Hematopoietic multipotent progenitor cell treated with erythropoietin and hydrocortisone succinate and interleukin-3 and kit ligand, for 15 days (in vitro differentiated cells): ENCODE measurements at places on chromosomes 11 and 22.

DNA sequence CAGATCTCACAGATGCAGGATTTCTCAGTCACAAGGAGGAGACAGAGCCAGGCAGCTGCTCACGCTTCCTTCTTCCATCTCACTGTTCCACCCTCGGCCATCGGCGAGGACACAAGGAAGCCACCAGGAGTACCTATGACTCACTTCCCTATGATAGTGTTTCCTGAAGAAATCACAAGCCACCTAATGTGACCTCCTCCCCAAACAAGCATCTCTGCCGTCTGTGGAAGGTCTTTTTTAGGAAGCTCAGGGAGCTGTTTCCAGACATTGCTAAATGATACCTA is 672.7 kb downstream of the TBC1D22A start:
- no peak for DNase-seq

- no peak for DNase-seq
These were observed 30.7 kb downstream of the TIMP3 start for GRCh38 chr22:32832174-32832573.

GRCh38 chr22:50537765-50538164 is 7.9 kb upstream of the KLHDC7B start:
- DNase-seq: no peak

DNA sequence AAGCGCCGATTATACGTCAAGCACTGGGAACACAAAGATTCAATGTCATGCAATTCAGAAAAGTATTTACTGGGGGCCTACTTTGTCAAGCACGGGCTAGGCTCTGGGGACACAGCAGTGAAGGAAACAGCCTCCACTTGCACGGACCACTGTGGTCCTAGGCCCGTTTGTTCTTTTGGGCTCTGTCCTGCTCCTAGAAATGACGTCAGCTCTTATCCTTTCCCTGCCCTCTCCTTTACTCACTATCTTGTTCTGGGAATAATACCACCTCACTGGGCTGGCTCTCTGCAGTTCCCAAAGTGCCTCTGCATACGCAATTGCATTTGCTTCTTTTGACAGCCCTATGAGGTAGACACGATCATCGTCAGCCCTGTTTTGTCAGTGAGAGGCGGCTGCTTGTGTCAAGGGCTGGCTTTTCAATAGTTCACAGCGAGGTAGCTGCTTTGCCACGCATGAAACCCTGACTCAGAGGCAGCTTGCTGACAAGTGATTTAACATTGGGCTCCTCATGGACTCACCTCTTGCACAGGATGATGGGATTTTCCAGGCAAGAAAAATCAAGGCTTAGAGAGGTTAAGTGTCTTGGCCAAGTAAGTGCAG is 22.9 kb upstream of the IGSF22 start:
- DNase-seq: no peak

DNA sequence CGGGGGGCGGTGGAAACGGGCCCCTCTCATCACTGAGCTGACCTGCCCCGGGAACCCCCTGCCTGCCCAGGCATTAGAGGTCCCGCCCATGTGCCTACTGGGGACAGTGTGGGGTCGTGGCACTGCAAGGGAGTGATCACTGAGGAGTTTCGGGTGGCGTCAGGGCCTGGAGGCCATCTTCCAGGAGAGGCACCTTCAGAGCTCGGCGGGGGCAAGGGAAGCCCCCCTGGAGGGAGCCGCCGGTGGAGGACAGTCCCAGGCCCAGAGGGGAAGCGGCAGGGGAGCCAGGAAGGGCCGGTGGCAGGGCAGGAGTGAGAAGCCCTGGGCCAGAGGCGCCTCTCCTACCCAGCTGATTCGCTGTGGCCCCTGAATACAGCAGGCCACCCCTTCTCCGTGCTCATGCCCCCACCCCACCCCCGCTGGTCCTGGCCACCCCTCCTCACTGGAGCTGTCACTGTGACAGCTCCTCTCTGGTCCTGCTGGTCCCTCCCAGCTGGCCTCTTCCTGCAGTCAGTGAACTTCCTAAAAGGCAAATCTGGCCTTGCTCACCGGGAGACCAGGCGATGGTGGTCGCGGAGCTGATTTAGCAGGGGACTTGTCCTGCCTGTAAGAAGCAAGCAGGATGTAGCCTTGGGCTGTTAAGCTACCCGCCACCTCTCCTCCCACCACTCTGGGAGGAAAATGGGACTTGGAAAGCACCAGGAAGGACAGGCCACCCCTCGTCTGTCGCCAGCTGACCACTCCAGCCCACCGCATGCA is 2.0 kb upstream of the MAPK11 start:
- no peak for DNase-seq

- DNase-seq: no peak
These were observed 41.1 kb downstream of the GRAMD4 start for GRCh38 chr22:46661221-46661851.

- no peak for DNase-seq
These were observed 88.8 kb downstream of the ABTB2 start for GRCh38 chr11:34268906-34269430.

GRCh38 chr22:43467216-43467940 is 55.6 kb downstream of the MPPED1 start:
- DNase-seq: no peak

- peak; percentile 23 for DNase-seq
These were observed 16.7 kb upstream of the SYT12 start for GRCh38 chr11:67006029-67006884.

DNA sequence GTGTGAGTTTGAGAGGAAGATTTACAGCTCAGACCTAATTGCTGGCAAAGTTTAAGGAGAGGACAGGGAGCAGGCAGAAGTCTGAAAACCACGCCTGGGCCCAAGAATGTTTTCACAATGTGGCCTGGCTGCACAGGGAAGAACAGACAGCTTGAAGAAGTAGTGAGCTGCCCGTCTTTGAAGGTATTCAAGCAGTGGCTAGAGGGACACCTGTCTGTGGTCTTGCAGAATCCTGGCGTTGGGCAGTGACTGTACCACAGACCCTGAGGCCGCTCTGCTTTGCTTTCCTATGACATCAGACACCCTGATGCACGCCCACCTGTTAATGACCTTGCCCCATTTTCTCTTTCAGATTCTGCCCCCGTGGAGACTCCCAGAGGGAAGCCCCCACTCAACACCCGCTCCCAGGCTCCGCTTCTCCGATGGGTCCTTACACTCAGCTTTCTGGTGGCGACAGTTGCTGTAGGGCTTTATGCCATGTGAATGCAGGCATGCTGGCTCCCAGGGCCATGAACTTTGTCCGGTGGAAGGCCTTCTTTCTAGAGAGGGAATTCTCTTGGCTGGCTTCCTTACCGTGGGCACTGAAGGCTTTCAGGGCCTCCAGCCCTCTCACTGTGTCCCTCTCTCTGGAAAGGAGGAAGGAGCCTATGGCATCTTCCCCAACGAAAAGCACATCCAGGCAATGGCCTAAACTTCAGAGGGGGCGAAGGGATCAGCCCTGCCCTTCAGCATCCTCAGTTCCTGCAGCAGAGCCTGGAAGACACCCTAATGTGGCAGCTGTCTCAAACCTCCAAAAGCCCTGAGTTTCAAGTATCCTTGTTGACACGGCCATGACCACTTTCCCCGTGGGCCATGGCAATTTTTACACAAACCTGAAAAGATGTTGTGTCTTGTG is 6.6 kb upstream of the MCM5 start:
- no peak for DNase-seq

GRCh38 chr22:42167066-42167465 is 36.5 kb upstream of the CYP2D6 start:
- DNase-seq: no peak

GRCh38 chr11:73652046-73652730 is 5.8 kb downstream of the PLEKHB1 start:
- DNase-seq: no peak

DNA sequence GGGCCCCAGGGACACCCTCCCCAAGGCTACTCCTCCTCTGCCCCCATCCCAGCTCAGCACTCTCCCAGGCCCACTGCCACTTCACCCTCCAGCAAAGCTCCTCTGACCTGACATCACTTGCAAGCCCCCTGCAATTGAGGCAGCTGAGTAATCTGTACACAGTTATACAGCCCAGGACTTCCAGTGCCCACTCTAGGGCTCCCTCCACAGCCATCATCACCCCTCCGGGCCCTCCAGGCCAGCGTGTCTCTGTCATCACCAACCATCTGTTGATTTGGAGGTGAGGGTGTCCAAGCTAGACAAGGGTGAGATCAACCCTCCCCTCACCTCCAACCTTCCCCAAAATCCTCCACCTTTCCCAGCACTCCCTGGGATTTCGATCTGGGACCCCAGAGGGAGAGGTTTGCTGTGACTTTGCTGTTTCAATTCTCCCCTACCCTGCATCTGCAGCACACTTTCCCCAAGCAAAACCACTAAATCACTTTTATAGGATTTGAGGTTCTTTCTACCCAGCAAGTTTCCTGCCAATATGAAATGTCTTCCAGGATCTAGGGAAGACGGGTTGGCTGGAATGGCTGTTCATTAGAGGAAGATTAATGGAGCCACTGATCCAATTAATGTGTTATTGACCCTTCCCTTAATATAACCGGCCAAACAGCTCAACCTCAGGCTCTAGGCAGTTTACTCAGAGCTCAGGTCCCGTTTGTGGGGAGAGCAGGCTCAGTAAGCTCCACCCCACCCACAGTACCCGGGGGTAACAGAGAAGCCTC is 92.9 kb downstream of the CHST1 start:
- DNase-seq: no peak

DNA sequence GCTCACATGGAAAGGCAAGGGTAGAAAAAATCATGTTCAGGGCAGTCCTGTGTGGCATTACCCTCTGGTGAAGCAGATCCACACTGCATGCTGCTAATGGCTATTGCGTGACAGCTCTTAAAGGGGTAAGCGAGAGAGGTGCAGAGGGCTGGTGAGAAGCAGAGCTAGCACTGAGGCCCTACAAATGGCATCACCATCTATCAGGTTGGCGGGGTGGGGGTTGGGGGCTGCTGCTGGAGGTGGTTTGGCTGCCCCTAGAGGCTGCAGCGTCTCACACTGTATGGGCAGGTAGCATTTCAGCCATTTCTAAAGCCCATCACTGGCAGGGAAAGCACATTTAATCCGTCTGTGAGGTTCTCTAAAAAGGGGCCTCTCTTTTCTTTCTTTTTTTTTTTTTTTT is 16.9 kb upstream of the TMA7B start:
- DNase-seq: no peak

DNA sequence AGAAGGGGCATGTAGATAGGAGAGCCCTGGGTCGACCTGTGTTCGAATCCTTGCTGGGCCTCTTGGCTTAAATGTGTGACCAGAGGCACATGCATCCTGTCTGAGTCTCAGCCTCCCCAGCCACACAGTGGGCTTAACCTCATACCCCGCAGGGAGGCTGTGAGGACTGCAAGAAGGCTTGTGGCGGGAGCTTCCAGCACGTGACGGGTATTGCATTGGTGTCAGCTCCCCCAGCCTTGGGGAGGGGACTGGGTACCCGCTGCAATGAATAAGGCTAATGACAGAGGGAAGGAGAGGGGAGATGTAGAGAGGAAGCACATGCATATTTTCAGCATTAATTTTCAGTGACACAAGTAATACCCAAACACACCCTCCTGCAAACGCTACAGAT is 8.1 kb downstream of the RASD2 start:
- DNase-seq: no peak

DNA sequence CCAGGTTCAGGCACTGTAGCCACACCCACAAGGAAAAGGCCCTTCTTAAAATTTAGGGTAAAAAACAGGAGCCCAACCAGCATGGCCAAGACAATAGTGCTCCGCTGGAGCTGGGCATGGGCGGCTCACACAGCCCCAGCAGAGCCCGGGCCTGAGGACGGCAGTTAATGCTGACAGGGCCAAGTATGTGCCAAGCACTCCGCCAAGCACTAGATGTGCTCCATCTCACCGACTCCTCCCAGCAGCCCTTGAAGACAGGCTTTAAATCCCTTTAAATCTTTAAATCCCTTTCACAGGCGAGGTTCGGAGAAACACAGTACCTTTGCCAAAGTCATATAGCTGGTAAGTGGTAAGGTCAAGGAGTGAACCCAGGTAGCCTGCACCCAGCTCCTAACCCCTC is 4.8 kb downstream of the ARFGAP2 start:
- no peak for DNase-seq

DNA sequence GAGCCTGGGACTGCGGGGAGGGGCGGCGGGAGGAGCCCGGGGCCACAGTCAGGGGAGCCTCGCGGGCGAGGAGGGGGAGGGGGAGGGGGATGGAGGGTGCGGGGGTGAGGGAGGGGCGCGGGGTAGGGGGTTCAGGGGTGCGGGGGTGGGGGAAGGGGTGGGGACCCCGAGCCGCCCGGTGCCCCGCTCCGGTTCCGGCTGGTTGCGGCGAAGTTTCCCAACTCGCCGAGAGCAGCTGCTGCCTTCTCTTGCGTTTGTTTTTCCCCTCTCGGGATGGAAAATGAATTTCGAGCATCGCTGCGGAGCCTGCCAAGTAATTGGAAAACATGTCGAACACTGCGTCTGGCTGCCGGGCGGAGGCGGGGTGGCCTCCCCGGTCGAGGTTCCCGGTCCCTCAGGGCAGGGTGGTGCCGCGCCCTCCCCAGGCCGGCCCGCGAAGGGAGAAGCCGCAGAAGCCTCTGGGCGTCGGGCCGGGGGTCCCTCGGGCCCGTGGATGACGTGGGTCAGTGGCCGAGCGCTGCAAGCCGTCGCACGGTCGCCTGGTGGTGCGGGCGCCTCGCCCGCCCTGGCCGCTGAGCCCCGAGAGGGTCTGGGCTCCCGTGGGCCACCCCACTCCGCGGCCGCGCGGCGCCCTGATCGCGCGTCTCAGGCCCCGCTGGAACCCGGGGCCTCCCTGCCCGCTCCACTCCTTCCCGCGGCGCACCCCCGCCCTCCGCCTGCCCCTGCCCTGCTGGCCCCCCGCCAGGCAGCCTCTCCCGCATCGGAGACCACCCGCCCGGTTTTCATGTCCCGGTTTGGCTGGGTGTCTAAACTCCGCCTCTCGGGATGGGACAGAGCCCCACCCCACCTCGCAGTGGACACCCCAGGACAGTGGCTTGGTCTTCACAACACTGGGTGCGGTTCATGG is 12.1 kb downstream of the SPATA19 start:
- DNase-seq: no peak

GRCh38 chr11:10941871-10942270 is 84.0 kb upstream of the ZBED5 start:
- no peak for DNase-seq

DNA sequence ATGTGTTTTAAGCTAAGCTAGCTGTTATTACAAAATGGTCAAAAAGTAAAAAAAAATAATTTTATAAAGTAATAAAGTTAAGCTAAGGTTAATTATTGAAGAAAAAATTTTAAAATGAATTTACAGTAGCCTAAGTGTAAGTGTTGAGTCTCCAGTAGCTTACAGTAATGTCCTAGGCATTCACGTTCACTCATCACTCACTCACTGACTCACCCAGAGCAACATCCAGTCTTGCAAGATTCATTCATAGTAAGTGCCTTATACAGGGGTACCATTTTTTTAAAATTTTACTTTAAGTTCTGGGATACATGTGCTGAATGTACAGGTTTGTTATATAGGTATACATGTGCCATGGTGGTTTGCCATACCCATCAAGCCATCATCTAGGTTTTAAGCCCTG is 11.6 kb upstream of the OOSP4B start:
- DNase-seq: no peak
